ENCODE measurements at places on chromosomes 5 and 9. TPM values are rescaled to one million over a fixed set of nuclear protein-coding genes. Genes with fewer than 3 reads are reported as not detected.

- DNase-seq, result no peak
Measured at GRCh38 chr5:53039855-53040254, 50.7 kb downstream of the ITGA2 start.

- DNase-seq, result no peak
Measured at GRCh38 chr5:57805732-57806131, 323.1 kb upstream of the ACTBL2 start.

ZNF618 gene
- total RNA-seq, result 13.5 TPM

- no peak for DNase-seq
Measured at GRCh38 chr5:62083661-62084060, 222.3 kb upstream of the KIF2A start.

GRCh38 chr5:170623576-170624181 lies 119.9 kb downstream of the KCNIP1 start:
- DNase-seq, result peak; percentile 48

Measured in HCT116 (cell line).